ENCODE measurements at places on chromosomes 6 and 20. TPM values are rescaled to one million over a fixed set of nuclear protein-coding genes. Genes with fewer than 3 reads are reported as not detected.

ARMC12 gene
- not detected for total RNA-seq

FAM83C gene
- not detected for total RNA-seq

GMPR gene
- 20.0 TPM for total RNA-seq

PDYN gene
- not detected for total RNA-seq

Data from smooth muscle cell of the coronary artery (primary cell).